ENCODE measurements at places on chromosomes 6 and 20.
A peak's percentile ranks its signal among the peaks of the same experiment; 100 is the strongest.

DNA sequence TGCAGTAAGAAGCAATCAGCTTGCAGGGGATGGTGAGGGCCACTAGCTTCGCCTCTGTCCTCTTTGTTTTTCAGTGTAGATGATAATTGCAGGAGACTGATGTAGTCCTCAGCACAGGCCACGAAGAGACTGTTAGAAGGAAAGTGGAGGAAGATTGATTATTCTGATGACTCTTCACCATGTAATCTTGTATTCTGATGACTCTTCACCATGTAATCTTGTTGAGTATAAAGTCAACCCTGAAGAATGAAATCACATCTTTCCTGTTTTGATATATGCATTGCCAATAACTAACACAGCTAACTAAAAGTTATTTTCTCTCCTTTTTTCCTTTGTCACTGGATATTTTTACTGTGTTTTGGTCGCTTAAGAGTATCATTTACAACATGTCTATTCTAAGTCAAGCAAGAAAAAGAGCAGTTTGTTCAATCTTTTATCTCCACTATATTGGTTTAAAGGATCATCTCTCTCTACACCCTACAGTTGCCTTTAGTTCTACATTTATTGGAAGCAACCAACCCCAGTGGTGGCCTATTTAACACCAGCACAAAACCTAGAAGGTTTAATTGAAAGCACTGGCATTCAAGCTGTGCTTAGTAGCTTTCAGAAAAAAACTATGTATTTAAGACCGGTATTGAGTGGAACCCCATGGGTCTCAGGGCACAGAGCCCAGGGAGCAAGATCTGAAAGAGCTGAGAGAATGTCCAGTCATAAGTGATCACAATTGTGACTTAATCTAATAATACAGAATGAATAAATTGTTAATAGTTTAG, 107.2 kb upstream of the BTBD3 start:
- H3K27me3 ChIP-seq = no peaks in the 10 kb centered on the region
- DNase-seq = peak; percentile 75

DNA sequence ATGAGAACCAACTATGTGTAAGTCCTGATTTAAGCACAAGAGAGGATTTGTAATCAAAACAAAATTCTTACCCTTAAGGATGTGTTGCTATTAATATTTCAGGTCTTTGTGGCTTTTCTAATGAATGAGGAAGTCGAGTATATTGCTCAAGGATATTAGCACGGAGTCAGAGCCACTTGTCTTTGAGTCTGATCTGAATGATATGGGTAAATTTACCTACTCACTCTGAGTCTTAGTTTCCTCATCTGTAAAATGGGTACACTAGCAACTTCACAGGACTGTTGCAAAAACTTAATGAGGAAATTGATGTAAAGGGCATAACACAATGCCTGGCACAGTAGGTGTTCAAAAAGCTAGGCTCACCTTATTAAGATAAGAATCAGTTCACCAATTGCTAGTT, 30.0 kb upstream of the QKI start:
- H3K4me3 ChIP-seq = no peak overlapping the region
- no peak overlapping the region for H3K27ac ChIP-seq
- no peak for DNase-seq
- H3K27me3 ChIP-seq = no peaks in the 10 kb centered on the region

- no peaks in the 10 kb centered on the region for H3K27me3 ChIP-seq
- H3K4me3 ChIP-seq = no peak overlapping the region
- DNase-seq = no peak
- H3K4me1 ChIP-seq = no peaks in the 10 kb centered on the region
- H3K36me3 ChIP-seq = no peaks in the 10 kb centered on the region
These were observed 70.6 kb downstream of the ZC2HC1B start for GRCh38 chr6:143934867-143935266.

DNA sequence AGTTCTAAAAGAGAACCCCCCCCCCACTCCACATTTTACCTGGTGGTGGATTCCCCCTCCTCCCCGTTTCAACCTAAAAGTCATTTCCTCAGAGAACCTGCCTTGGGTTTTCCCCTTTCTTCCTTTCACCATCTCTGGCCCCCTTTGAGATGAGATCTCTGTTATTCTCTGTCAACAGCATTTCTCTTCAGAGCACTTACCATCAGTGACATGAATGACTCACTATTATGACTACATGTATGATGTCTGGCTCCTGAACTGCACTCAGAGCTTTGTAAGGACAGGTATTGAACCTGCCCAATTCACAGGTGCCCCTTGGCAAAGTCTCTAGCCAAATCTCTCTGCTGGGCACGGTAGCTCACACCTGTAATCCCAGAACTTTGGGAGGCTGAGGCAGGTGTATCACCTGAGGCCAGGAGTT, 61.4 kb upstream of the JARID2 start:
- no peak overlapping the region for H3K4me3 ChIP-seq
- no peaks in the 10 kb centered on the region for H3K36me3 ChIP-seq
- no peak for DNase-seq
